Cardiac septum (tissue), 1 donor: ENCODE measurements at places on chromosomes 2 and 18. TPM values are rescaled to one million over a fixed set of nuclear protein-coding genes. Genes with fewer than 3 reads are reported as not detected.
A peak's percentile ranks its signal among the peaks of the same experiment; 100 is the strongest.

GRCh38 chr2:8581601-8582041 lies 100.2 kb upstream of the ID2 start:
- no peak for DNase-seq

ANKAR gene
- 10.3 TPM for total RNA-seq

- DNase-seq: no peak
These were observed 165.7 kb upstream of the KCNJ3 start for GRCh38 chr2:154532763-154533162.

RALB gene
- 49.9 TPM for total RNA-seq

DNA sequence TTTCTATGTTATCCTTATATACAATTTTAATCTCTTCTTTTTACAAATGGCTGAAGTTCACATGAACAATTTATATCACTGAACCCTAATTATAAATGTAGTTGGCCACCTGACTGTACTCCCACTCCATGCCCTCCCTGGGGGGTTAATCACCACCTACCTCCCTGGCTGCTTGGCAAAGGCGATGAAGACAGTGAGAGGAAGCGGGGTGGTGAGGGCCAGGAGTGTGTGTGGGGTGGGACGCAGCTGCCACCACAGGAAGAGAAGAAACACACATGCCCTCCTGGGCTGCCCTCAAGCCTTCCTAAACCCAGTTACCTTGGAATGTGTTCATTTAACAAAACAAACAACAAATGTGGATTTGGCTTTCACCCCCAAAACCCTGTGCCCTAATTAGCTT lies 87.0 kb upstream of the REV1 start:
- DNase-seq: no peak

- DNase-seq: no peak
These were observed 46.9 kb downstream of the RMDN2 start for GRCh38 chr2:37971971-37972370.

- no peak for DNase-seq
These were observed 23.3 kb downstream of the SPTBN1 start for GRCh38 chr2:54479424-54479823.

DNA sequence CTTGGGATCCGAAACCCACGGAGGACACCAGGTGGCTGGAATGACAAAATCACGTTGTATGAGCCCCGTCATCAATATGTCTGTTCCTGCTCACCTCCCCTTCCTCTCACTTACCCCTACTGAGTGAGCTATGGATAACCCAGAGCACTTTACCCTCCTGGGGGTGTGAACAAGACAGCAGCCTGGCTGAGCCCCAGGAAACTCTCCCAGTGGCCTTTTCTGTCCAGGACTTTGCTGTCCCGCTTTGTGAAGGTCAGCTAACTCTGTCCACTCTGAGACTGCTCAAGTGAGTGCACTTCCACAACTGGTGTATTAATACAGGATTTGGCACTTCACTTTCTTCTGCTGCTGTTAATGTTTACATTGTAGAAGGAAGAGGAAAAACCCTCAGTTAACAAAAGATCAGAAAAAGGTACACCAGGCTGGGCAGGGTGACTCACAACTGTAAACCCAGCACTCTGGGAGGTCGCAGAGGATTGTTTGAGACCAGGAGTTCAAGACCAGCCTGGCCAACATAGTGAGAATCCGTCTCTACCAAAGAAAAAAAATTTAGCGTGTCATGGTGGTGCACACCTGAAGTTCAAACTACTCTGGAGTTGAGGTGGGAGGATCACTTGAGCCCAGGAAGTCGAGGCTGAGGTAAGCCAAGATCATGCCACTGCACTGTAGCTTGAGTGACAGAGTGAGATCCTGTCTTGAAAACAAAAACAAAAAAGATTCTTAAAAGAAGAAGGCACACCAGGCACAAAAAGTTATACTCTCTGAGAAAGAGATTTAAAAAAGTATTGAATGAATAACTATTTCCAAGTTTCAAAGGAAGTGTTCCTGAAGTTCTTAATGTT lies 90.3 kb downstream of the CLHC1 start:
- DNase-seq: no peak

DNA sequence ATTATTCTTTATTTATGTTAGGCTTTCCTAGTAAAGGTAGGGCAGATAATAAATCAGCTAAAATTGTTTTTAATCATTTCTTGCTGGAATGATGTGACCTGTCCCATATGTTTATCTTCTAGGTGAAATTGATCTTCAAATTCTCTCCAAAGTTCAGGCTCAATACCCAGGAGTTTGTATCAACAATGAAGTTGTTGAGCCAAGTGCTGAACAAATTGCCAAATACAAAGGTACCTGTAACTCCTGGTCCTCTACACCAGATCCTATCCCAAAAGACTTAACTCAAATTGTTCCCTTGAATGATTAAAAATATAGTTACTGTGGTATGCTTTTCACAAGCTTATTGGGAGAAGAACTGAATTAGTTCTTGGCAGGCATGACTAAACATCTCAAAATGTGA lies 36.5 kb downstream of the HNMT start:
- DNase-seq: no peak

- DNase-seq: no peak
These were observed 66.7 kb downstream of the SKA1 start for GRCh38 chr18:50441501-50441900.

DNA sequence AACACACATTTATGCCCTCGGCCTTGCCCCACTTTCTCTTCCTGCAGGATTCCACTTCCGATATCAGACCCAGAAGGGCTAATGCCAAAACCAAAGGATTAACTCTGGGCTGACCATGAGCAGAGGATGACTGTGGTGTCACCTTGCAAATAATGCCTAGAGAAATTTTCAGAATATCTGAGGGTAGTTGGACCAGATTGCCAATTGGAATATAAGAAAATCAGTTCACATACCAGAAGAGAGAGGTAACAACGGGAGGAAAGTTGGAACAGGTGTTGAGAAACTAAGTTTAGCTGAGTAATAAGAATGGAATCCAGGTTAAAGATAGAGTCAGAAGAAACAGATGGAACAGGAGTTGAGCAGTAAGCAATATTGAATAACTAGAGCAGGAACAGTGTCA lies 232.7 kb upstream of the UBE2E3 start:
- no peak for DNase-seq

DNA sequence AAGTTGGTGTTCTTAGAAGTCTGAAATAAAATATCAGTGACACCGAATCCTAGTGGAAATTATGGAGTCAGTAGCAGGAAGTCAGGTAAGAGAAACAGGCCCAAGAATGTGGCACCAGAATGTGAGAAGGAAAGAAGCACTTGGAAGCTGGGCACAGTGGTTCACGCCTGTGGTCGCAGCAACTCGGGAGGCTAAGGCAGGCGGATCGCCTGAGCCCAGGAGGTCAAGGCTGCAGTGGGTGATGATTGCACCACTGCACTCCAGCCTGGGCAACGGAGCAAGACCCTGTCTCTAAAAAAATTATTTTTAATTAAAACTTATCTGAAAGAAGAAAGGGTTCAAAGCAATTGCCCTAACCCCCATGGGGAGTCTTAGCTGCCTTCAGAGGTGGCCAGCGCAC lies 268.3 kb upstream of the SALL3 start:
- DNase-seq: no peak

GRCh38 chr2:186431306-186431705 lies 54.8 kb upstream of the ZC3H15 start:
- DNase-seq: no peak

DNA sequence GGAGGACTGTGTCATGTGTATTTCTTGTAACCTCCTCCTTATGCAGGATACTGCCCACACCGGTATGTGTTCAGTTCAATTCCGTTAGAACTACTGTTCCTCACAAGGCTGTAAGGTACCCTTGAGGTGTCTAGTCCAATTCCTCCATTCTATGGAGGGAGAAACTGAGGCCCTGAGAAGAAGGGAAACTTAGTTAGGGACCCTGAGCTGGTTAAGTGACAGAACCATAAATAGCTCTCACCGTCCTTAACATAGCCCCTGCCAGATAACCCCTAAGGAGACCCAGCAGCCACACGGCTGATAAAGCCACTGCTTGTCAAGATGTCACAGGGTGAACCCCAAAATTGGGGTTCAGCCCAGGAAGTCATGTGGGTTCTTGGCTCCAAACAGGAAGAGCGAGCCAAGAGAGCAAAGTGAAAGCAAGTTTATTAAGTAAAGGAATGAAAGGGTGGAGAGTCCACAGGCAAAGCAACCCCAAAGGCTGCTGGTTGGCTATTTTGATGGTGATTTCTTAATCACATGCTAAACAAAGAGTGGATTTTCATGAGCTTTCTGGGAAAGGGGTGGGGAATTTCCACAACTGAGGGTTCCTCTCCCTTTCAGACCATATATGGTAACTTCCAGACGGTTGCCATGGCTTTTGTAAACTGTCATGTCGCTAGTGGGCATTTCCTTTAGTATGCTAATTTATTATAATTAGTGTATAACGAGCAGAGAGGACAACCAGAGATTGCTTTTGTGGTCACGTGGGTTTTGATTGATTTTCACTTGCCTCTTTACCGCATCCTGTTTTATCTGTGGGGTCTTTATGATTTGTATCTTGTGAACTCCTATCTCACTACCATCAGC lies 83.4 kb upstream of the RTN4 start:
- no peak for DNase-seq

TMEM169 gene
- total RNA-seq: 0.22 TPM

DNA sequence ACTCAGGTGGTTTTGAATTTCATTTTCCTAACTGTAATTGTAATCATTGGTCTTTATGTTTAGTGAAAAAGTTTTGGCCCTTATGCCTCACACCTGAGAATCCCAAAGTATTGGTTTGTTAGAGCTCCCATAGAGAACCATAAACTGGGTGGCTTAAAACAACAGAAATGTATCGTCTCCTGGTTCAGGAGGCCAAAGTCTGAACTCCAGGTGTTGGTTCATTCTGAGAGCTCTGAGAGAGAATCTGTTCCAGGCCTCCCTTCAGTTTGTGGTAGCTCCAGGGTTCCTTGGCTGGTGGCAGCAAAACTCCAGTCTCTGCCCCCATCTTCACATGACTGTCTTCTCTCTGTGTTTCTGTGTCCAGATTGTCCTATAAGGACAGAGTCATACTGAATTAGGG lies 11.0 kb downstream of the IL37 start:
- no peak for DNase-seq

DNA sequence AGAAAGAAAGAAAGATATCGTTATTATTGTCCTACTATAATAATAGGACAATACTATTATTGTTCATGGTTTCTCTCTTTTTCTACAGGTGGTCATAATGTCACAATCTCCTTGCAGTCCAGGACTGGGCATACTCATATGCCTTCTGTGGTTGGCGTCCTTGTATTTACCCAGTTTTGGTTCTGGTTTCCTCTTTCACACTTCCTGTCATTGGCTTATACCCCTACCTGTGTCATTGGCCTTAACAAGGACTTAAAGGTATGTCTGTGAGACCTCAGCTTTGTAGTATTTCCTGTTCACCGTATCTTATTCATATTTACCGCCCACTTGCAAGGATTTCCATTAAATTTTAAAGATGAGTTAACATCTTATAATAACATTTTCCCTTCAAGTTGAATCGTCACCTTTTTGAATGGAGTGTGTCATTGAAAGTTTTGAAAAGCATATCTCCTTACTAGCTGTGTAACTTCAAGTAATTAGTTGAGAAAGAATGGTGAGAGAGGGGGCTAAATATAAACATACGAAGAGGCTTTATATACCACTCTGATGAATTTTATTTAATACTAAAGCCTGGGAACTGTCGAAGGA lies 36.5 kb upstream of the HTR2B start:
- DNase-seq: no peak

GRCh38 chr2:15634846-15635490 lies 43.3 kb downstream of the DDX1 start:
- no peak for DNase-seq

- DNase-seq: no peak
These were observed 46.8 kb upstream of the PLA2R1 start for GRCh38 chr2:160109243-160109642.

GRCh38 chr2:51718881-51719280 lies 686.9 kb upstream of the NRXN1 start:
- DNase-seq: no peak

DNA sequence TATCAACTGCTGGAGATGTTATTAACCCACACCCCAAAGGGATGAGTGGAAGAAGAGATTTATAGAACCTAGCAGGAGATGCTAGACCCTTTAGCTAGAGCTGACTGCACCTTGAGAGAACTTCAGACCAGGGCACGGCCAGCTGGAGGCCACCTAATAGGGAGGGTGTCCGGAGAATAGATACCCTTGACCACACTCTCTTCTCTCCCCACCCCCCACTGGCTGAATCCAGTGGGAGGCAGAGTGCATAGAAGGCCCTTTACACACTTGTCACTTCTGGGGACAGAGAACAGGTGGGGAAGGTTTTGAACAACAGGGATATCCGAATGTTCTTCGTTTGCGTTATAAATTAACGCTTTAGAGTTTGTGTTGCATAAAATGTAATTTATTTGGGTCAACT lies 84.6 kb downstream of the PHLPP1 start:
- no peak for DNase-seq

DNA sequence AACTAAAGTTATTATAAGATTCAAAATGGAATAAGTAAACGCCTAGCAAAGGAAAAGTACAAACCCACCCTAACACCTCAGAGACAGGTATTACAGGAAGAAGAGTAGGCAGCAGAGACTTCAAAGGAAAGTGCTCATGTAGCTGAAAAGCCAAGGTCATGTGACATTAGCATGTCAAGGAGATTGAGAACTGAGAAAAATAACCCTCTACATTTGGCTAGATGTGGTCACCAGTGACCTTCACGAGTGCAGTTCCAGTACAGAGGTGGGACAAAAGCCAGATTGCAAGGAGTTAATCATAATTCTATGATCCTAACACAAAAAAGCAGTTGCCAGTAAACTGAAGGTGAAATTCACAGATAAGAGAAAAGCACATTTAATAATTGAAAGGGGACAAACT lies 252.7 kb downstream of the ZEB2 start:
- no peak for DNase-seq

SP5 gene
- total RNA-seq: 0.92 TPM

GRCh38 chr2:133369901-133370658 lies 198.2 kb downstream of the NCKAP5 start:
- no peak for DNase-seq

- DNase-seq: no peak
These were observed 30.9 kb downstream of the NOL10 start for GRCh38 chr2:10658914-10659257.

CCDC74B gene
- total RNA-seq: 0.81 TPM

DNA sequence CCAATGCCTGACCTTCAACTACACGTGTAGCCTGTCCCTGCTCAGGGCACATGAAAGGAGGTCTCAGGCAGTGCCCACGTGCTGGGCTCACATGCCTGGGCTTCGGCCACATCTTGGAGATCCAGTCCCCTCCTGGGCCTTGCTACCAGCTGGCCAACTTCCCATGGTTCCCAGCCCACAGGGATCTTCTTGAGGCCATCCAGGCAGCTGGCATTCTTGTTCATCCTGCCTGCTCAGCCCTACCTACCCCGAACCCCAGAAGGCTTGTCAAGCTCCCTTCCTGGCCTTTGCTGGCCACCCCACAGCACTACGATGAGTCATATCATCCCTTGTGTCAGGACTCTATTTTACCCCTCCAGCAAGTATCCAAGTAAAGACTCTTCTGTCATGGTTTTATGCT lies 97.1 kb downstream of the ZBTB7C start:
- no peak for DNase-seq

- DNase-seq: peak; percentile 86
These were observed 55.0 kb downstream of the PKDCC start for GRCh38 chr2:42102591-42103450.
